ENCODE measurements at places on chromosomes 3 and 15.

GRCh38 chr3:14290631-14291385 is 111.6 kb upstream of the SLC6A6 start:
- no peak for DNase-seq

- DNase-seq: no peak
These were observed 32.9 kb downstream of the DNAJB8 start for GRCh38 chr3:128433837-128434165.

GRCh38 chr3:142857056-142857455 is 31.8 kb downstream of the PCOLCE2 start:
- peak; percentile 6 for DNase-seq

DNA sequence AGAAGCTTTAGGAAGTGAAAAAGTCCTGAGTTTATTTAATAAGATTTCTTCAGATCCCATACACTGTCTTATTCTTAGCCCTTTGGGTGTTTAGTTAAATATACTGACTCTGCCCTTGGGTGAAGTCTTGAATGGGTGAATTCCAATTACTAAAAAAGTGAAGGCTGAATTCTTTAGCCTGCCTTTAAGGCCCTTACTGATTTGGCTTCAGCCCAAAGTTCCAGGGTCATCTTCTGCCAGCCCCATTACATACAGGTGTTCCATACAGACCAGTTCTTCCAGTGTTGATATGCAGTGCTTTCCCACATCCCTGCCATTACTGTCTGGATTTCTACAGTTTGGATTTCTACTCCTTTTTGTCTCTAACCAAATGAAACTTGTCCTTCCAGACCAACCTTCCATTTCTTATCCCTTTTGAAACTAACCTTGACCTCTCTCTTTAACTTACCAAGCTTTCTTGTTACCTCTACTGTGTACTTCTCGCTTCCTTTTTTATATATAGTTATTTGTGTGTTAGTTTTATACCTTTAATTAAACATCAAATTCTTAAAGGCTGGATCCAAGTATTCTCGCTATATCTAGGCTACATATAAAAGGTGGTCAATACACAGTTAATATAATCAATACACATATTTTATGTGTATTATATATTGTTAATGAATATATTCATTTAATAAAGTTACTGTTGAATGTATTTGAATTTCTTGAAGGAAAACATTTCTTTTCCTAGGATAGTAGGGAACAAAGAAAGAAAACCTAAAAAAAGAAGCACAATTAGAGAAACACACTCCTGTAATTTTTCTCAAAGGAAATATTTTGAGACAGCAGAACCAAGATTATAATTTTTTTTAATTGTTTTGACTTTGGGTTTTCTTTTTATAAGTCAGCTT is 15.0 kb downstream of the MBNL1 start:
- DNase-seq: no peak

DNA sequence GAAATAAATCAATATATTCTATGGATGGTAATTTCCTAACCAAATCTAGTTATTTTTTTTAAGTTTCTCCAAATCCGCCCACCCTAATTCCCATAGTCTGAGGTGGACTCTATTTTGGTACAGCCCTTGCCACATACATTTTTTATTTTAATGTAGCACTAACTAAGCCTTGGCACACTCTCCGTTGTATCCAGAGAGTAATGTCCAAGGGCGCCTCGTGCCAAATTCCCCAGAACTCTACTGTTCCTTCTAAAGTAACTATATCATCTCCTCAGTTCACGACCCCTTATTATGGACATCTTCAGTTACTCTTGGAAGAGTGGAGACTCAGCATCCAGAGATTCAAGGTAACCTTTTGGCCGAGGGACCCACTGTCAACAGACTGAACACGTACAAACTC is 1.3 kb downstream of the VGLL3 start:
- DNase-seq: no peak

DNA sequence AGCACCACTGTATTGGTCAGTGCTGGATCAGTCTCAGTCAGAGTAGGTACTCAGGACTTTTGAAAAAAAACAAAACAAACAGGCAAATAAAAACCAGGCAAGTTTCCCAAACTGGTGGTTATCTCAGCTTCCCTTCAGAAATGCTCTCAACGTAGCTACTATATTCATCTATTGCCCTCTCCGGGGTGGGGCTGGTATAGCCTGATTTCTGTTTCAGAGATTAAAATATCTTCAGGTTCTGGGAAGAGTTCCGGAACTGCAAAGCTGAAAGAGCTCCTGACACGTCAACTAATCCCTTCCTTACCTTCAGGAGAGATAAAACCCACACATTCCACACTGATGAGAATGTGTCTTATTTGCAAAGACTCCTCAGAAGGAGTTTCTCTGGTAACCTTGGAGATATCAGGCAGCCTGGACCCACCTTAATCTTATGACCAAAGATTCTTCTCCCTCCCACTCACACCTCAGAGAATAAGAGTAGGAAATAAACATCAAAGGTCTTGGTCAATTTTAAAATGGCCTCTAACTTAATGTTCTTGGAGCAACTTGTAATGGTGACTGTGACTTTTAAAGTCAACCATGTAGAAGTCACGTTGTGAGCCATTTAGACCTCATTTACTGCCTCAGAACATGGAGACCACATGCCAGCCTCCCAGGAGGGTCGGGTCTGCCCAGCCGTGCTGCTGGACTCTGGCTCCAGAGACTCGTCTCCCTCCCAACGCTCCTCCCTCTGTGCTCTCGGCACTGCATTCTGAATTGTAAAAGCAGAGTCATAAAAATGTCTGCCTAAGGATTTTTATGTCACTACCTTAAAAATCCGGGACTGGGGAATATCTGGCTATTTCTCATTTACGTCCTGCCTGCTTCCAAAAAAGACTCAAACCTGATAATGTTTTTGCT is 53.8 kb downstream of the CDCP1 start:
- peak; percentile 63 for DNase-seq

DNA sequence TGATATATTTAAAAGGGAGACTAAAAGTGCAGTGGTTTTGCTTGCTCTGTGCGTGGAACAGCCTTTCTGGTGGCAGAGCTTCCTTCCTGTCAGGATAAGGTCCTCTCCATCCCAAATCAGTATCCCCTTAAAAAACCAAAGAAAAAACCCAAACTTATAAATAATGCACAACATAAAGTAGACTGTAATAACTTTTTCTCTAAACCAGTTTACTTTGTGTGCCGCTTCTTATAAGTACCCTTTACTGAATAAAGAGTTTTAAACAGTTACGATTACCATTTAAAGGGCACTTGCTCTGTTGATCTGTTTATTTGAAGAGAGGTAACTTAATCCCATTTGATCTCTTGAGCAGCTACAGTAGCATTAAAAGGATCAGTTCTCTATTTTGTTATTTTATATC is 2.5 kb downstream of the PIK3CA start:
- no peak for DNase-seq

GRCh38 chr3:87270908-87271700 is 5.3 kb downstream of the POU1F1 start:
- no peak for DNase-seq

GRCh38 chr15:100721758-100722550 is 119.6 kb downstream of the ASB7 start:
- DNase-seq: peak; percentile 91

DNA sequence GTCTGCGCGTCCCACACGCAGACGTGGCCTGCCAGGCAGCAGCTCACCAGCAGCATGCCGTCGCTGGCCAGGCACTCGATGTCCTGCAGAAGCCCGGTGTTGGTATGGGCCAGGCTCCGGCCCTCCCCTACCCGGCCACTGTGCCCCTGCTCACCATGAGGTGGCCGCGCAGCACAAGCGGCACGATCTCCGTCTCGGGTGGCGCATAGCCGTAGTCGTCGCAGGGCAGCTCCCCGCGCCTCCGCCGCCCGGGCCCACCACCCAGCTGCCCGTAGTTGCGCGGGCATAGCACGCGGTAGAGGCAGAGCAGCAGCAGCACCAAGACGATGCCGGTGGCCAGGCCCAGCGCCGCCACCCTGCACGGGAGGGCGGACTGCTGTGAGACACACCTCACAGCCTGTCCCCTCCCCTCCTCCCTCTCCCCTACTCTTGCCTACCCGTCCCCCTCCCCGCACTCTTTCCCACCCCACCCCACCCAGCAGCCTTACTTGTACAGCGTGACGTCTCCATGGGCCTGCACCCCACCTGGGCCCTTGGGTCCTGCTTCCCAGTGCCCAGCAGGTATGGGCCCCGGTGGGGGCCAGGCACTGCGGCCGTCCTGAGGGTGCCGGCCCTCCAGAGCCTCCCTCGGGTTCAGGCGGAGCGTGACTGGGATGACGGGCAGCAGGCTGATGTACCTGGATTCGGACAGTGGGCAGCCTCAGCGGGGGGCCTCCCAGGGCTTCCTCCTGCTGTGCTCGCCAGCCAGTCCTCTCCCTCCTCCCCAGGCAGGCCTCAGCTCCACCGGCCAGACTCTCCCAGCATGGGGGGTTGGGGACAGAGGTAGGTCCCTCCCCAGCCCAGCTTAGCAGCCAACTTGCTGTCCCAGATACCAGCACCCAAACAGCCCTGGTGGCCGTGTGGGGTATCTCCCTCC is 37.6 kb downstream of the PTPN23 start:
- no peak for DNase-seq

DNA sequence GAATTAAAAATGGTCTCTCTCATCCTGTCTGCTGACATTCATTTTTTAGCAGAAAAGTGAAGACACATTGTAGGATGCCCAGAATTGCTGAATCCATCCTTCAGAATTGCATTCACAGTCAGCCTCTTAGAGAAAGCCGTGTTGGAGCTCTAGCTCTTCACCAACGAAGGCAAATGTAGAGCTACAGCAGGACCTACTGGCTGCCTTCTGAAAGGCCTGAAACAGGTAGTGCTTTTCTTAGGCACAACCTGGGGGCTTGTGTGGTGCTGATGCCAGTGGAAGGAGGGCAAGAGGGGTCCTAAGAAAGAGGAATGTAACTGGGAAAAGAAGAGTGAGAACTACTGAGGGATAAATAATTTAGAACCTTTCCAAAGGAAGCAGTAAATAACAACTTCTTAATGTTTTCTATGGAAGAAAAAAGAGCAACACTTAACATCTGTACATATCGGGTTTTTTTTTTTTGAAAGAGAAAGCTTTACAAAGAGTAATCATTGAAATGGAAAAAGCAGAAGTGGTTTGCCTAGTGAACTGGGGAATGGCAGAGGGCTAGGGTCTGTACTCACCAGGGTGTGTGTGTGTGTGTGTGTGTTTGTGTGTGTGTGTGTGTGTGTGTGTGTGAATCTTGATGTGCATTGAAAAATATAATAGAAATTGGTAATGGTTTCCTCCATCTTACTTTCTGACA is 297.8 kb downstream of the SATB1 start:
- no peak for DNase-seq

DNA sequence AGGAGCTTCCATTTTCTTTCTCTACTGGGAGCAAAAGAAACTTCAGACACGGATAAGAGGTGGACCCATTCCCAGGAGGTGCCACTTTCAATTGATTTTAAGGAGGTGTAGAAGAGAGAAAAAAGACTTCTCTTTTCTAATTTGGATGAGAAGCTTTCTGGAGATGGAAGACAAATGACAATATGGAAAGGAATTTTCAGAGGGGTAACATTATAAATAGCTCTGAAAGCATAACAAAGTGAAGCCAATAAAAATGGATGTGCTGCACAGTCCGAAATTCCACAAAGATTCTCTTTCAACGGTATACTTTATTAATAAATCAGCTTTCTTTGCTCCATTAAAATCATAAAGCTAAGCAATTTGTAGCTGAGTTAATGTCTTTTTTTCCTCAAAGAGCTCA is 607.2 kb upstream of the MDFIC2 start:
- DNase-seq: no peak

DNA sequence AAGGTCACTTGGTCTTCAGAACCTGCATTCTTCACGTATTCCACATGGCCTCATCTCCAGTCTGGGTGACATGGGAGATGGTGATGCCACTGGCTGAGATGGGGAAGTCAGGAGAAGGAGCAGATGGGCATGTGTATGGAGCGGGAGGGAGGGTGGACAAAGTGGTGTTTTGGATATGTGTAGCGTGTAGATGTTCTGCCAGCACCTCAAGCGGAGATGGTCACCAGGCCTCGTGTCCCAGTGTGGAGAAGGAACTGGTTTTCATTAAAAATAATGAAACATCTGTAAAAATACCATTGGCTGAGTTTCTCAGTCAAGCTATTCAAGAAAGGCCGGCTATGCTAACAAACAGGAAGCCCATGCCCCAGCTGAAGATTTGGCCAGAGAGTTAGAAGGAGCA is 26.2 kb downstream of the LARP6 start:
- no peak for DNase-seq

GRCh38 chr3:97952280-97952679 is 20.0 kb downstream of the RIOX2 start:
- peak; percentile 53 for DNase-seq
